Forelimb muscle (tissue), 1 donor: ENCODE measurements at places on chromosomes 11 and 22. TPM values are rescaled to one million over a fixed set of nuclear protein-coding genes. Genes with fewer than 3 reads are reported as not detected.

GRCh38 chr11:12241971-12242672, 131.7 kb downstream of the MICAL2 start:
- DNase-seq = no peak

DNA sequence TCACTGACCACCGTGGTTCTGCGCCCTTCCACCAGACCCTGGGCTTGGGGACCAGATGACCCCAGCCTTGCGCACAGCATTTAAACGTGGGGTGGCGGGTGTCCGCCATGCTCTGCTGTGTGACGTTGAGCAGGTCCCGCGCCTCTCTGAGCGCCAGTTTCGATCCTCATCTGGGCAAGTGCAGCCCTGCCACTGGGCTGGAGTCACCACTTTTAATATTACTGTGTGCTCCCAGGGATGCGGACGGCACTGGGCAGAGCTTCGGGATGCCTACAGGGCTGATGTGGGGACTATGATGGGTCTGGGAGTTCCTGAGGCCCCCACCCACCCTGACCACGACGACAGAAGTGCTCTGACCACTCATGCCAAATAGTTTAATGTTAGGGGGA, 1.2 kb upstream of the NUDT8 start:
- no peak for DNase-seq

DNA sequence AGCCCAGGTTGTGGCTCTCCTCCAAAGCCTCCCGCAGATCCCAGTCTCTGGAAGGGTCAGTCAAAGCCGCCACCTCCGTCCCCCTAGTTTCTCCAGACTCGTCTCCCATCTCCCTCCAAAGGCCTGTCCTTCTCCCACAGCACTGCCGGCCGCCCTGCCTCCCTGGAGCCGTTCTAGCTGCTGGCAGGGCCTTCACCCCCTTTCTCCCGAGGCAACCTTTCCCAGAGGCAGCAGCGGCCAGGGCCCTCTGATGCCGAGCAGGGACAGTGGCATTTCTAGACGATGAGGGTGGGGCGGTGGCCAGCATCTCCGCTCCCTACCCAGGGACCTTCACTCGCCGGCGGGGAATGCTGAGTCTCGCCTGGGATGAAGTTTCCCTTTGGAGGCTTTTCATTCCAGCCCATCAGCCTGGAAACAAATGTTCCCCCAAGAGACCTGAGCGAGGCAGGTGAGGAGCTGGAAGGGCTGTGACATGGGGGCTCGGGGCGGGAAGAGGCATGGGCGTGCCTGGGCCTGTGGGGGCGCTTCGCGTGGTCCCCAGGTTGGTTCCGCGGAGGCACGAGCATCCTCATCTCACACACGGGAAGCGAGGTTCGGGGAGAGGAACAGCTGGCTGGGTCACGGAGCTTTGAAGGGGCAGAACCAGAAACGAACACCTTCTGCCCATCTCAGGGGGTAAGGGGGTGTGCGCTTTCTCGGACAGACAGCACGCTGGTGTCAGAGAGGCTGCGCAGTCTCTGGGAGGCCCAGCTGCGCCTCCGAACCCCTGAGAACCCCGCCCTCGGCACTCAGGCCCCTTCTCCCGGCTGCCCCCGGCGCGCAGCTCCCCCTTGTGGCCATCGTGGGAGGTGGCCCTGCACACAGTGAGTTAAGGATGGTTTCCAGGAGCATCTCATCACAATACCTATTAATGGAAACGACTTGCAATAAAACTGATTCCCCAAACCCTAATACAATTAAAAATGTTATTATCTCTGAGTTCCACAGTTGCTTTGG, 18.1 kb upstream of the KLHL35 start:
- no peak for DNase-seq

DNA sequence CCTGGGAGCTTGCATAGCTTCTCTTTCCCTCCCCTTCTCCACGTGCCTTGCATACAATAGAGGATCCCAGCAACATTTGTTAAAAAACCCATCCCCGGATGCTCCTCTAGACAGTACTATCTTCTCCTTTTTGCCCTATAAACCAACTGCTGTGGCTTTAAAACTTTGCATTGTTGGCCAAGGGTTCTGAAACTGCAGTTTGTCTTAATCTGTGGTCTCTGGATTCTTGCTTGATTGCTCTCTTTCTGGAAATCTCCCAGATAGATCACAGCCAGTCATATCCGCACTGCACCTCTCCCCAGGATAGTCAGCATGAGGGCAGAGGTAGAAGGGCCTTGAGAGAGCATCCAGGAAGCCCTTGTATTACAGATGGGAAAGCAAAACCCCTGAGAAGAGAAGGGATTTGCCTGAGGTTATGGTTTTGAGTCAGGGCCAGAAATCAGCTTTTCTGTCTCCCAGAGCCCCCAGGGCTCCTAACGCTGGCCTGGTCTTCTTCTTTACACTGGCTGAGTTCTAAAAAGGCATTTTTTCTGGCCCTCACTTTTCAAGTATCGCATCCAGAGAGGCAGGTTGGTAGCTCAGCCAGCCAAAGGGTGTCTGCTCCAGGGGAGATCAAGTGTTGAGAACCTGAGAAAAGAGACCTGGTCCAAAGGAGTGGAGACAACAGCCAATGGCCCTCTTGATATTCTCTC, 70.6 kb downstream of the ADM start:
- no peak for DNase-seq

DNA sequence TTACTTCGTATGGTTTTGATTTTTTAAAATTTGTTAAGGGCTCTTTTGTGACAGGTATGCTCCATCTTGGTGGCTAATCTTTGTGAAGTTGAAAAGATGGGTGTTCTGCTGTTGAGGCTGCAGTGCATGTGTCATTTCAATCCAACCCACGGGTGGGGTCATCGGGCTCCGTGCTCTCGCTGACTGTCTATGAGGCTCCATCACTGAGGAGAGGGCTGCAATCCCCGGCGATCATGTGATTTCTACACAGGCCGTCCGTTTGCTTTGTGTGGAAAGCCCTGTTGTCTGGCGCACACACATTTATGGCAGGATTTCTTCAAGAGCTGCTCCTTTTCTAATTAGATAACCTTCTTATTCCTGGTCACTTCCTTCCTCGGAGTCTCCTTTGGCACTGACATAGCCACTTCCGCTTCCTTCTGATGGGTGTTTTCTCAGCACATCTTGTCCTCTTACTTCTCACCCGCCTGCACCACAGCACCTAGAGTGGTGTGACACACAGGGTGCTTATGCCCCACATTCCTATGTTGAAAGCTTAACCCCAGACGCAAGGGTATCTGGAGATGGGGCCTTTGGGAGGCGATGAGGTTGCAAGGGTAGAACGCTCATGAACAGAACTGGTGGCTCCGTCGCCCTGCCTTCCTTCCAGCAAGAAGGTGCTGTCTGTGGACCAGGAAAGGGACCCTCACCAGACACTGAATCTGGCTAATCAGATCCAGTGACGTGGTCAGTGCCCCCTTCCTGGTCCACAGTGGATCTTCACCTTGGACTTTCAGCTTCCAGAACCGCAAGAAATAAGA, 9.4 kb downstream of the MOB2 start:
- no peak for DNase-seq

DNA sequence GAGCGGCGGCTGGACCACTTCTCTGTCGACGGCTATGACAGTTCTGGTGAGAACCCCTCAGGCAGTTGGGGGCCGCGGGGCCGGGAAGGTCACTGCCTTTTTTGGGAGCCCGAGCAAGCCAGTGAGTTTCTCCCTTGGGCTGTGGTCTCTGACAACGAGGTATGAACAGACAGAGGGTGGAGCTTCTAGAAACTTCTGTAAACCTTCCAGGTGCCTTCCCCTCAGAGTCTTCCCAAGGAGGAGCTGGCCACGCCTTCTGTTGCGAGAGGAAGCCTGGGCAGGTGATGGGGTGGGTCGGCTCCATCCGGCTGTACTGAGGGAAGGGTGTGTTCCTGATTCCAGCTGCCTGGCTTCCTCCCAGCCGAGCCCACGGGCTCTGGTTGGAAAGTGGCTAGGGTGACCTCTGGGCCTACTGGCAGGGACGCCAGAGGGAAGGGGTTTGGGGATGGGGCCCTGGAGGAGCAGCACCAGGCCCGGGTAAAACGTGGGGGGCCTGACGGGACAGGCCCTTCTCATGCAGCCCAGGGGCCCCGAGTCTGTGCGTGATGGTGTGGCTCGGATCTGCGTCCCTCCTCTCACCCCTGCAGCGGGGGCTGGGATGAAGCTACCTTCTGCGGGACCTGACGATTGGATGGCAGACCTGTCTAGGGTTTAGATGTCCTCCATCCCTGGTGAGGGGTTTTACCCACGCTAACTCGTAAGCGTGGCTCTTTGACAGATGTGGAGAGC, 110.8 kb downstream of the KCNQ1OT1 start:
- DNase-seq = no peak

GRCh38 chr11:133127741-133128140, 404.6 kb downstream of the OPCML start:
- no peak for DNase-seq

DNA sequence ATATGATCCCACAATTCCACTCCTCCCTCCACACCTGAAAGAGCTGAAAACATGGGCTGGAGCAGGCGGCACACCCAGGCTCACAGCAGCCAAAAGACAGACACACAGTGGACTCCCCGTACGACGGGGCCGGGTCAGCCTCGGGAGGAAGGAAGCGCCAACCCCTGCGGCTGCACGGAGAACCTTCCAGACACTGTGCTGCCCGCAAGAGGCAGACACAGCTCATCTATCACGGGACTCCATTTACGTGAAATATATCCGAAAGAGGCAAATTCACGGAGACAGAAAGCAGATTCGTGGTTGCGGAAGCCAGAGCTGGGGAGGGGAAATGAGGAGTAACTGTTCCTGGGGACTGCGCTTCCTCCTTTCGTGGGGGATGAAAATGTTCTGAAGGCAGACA, 165.0 kb downstream of the BRD1 start:
- DNase-seq = no peak

GRCh38 chr11:44006917-44007361, 40.8 kb upstream of the ACCSL start:
- no peak for DNase-seq

DNA sequence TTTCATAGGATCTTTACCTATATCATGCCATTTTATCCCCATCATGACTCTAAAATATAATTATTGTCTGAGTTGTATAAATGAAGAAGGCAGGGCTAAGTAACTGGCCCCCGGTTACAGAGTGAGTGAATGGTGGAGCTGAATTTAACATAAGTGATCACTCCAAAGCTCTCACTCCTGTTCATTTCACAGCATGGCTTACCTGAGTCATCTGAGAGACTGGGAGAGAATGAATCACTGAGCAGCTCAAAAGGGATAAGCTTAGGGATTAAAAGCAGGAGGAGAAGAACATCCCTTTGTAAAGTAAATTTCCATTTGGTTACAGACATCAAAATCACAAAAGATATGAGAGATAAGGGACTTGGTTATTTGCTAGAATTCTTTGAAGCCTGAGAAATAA, 294.0 kb upstream of the CTSC start:
- DNase-seq = no peak

The SHANK2 gene
- polyA plus RNA-seq = 1.3 TPM

The NFAM1 gene
- polyA plus RNA-seq = 0.56 TPM

The SLC37A2 gene
- polyA plus RNA-seq = 2.3 TPM

The KCNJ4 gene
- 0.24 TPM for polyA plus RNA-seq
